ENCODE measurements at places on chromosomes 1 and 21. TPM values are rescaled to one million over a fixed set of nuclear protein-coding genes. Genes with fewer than 3 reads are reported as not detected.

DNA sequence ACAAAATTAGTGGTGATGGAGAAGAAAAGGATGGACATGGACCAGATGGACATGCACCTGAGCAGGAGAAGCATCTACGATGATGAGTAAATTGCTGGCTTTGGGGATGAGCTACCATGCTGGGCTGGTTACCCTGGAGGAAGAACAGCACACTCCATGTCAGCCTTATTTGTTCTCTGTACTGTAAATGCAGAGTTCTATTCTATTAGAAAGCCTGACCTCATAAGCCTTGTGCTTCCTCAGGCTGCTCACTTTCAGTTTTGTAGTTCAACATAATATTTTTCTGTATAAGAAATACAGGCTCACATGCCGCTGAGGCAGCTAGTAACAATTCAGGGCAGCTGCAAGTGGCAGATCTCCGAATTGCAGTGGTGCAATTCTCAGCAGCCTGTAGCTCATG, 249.6 kb downstream of the PLA2G4A start:
- no peak for DNase-seq

- DNase-seq: peak; percentile 5
These were observed 32.2 kb upstream of the CYP4X1 start for GRCh38 chr1:46991083-46991923.

GRCh38 chr1:208159555-208160258, 84.5 kb downstream of the PLXNA2 start:
- DNase-seq: peak; percentile 95

DNA sequence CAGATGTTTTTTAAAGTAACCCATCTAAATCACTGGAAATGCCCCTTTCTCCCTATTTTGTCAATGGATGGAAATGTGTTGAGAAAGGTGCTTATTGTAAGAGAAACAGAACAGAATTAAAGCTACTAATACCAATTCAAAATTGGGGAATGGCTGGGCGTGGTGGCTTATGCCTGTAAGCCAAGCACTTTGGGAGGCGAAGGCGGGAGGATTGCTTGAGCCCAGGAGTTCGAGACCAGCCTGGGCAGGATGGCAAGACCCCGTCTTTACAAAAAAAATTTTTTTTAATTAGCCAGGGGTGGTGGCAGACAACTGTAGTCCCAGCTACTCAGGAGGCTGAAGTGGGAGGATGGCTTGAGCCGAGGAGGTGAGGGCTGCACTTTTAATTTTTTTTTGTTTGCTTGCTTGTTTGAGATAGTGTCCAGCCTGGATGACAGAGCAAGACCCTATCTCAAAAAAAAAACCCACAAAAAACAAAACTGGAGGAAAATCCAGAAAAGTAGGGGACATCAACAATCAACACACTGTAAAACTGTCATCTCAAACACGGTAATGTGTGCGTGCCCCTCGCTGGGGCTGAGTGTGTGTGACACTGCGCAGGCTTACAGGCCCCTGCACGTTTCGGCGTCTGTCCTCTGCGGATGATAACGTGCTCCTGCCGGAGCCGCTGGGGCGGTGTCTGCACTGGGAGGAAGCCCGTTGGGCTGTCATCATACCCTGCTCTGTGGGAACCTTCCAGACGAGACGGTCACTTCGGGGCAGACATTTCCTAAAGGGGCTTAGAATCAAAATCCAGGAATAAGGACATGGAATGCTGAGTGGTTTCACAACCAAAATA, 11.6 kb upstream of the POFUT2 start:
- DNase-seq: peak; percentile 62

- DNase-seq: no peak
These were observed 9.7 kb upstream of the STIL start for GRCh38 chr1:47323599-47324031.

DNA sequence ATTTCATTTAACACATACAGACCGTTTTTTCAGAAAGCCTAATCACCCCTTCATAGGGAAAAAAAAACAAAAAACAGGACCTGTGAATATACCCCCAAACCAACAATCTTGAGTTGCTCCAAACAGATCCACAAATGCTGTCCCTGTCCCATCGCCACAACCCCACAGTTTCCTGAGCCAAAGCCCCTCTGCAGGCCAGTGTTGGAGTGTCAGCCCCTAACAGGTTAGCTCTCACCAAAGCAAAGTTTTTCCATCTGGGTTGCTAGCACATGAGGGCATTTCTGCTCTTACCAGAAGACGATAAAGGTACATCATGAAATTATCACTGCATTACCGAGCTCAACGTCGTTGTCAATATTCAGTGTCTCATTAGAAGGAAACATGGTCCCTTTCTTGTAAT, 40.8 kb downstream of the MCOLN2 start:
- no peak for DNase-seq

DNA sequence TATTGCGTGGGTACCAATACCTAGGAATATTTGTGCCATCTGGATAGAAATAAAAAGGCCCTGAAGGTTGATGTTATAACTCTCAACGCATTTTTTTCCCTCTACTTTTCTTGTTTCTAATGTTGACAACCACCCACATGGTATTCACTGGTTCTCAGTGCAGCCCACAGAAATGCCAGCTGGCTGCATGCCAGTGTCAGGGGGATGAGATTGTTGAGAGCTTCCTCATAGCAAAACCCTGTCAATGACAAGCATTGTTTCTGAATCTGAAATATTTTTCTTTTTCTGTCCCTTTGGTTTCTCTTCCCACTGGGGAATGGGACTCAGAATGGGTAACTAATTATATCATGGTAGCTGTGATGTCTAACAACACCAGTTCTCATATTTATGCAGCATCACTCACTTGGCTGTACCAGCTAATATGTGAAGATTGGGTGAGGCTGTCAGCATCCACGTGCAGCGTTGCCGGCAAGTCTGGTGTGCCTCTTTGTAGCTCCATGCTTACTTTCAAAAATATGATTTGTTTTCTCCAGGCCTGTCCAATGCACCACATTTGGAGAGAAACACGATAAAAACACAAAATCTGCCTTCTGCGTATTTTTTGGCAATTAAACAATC, 284.6 kb downstream of the PTBP2 start:
- peak; percentile 69 for DNase-seq

- no peak for DNase-seq
These were observed 33.4 kb upstream of the USH2A start for GRCh38 chr1:216456682-216457081.

DNA sequence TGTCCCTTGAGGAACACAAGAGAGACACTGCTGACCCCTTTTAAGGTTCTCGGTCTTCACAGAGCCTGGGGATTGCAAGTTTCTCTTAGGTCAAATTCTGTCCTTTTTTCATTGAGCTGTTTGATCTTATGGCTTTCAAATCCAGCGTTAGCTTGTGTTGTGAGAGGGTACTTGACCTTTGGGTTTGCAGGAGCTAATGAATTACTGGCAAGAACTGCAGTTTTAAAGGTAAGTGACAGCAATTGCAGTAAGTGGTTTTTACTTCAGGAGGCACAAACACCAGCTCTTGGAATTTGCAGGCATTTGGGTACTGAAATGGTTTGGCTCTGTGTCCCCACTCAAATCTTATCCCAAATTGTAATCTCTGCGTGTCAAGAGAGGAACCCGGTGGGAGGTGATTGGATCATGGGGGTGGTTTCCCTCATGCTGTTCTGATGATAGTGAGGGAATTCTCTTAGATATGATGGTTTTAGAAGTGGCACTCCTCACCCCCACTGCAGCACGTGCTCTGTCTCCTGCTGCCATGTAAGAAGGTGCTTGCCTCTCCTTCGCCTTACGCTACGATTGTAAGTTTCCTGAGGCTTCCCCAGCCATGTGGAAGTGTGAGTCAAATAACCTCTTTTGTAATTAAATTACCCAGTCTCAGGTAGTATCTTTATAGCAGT, 134.5 kb upstream of the LYPLAL1 start:
- DNase-seq: no peak

DNA sequence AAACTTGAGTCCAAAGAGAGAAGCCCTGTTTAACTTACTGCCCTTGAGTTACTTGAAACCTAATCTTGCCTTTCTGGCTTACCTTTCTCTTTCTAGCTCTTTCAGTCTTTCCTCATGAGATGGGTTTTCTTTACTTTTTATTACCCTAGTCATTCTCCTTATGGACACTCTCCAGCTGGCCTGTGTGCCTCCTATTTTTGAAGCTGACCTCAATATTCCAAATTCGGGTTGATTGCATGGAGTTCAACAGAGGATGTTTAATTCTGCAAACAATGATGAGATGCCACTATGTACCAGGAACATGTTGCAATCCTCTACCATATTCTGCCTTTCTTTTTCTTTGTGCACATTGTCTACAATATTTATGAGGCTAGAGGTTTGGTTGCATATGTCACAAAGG, 20.7 kb downstream of the DNAJC6 start:
- DNase-seq: no peak

- DNase-seq: no peak
These were observed 20.3 kb upstream of the TIAM1 start for GRCh38 chr21:31364253-31364945.

DNA sequence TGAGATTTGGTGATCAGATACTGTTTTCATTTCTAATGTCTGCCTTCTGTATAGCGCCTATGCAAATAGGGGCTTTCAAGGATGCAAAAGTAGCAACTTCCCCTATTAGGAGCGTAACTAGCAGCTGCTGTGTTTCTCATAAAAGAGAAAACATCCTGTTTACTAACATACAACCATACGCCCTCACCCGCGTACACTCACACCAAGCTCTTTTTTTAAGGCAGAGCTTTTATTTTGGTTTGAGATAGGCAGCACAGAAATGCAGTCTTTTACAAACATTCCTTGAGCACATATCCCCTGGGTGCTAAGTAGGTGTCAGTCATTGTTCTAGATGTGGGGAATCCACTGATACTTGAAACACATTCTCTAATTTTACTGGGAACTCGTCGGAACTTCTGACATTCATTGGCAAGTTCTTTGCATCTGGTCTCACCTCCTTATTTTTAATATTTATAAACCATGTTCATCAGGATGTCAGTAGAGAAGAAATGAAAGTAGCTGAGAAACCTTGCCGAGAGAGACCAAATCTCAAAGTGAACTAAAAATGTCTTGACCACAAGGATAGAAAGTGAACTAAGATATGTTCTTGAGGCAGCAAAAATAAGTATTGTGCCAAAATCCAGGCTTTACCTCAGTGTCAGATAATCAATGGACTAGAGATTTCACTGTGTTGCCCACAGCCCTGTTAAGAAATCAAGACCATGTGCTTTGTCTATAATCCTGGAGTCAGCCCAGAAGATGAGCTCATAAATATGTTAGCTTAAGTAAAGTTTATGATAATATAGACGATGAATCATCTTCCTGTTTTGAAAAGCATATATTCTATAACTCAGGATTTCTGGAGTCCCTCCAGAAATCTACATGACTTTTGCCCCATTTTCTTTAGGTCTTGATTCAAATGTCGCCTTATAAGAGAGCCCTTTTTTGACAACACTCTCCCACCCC, 350.9 kb downstream of the ST6GALNAC3 start:
- DNase-seq: peak; percentile 52

DNA sequence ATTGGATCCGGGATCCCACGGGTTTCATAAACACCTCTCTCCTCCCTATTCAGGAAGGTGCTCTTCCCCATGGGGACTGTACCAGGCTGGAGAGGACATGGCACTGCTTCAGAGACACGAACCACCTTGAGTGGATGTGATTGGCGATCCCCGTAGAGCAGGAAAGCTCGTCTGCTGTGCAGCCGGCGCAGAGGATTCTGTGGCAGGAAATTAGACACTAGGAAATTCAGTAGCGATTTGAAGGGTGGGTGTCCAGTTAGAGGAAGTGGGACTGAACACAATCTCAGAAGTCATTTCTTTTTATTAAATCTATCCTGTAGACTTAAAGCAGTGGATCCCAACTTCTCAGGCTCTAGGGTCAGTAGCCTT, 767 bp downstream of the PDIK1L start:
- no peak for DNase-seq

DNA sequence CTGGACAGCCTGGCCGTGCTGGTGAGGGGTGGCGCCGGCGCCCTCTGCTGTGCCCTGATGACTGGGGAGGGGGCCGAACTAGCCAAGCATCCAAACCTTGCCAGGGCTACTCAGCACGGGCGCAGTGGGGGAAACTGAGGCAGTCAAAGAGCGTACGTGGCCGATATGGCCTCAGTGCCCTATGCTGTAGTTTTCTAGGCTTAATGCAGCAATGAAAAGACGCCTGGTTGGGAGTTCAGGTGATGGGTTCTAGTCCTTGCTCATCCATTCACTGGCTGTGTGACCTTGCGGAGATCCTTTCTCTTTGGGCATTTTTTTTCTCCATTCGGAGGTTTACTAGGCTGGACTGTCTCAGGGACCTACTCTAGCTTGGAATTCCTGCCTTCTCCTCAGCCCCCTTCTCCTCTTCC, 822 bp downstream of the MTX1 start:
- DNase-seq: no peak

DNA sequence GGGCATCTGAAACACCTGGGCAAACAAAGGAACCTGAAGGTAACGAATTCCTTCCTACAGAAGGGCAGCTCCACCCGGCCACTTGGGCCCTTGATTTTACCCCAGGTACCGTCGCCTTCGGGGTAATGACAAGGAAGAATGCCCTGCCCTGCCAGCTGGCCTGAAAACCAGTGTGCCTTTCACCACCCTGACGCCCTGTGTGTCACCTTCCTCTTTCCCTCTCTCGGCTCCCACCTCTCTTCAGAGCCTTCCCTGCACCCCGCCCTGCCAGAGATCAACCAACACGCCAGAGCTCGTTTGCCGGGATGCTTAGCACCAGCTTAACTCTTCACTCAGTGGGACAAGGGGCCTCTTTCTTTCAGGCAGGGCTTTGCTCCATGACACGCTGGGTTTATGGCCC, 86.0 kb downstream of the SIM2 start:
- DNase-seq: peak; percentile 72

DNA sequence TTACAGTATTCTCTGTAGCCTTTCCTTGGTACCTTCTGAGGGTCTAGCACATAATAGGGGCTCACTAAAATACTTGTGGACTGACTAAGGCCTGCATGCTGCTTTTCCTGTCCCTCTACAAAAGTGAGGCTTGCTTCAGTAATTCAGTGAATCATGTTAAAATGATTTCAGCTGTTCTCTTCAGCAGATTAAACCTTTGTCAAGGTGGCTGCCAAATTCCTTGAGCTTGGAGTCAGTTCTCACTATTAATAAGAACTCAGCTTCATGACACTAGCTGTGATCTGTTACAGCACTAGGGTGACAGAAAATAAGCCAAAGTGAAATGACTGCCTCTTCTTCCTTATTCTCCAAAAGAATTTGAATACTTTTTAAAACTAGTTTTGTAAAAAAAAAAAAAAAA, 128.8 kb downstream of the KCNN3 start:
- peak; percentile 69 for DNase-seq

The GORAB gene
- total RNA-seq: 20.2 TPM

The RGS8 gene
- 0.10 TPM for total RNA-seq

The SPRR1B gene
- total RNA-seq: 1.3 TPM

The SLFNL1 gene
- 1.1 TPM for total RNA-seq

The GBP3 gene
- 9.1 TPM for total RNA-seq

The SDF4 gene
- total RNA-seq: 69.1 TPM

The CHAF1B gene
- 2.4 TPM for total RNA-seq

The C1orf94 gene
- not detected for total RNA-seq

The SLC1A7 gene
- not detected for total RNA-seq

The TGFB2 gene
- total RNA-seq: 40.1 TPM

The DNASE2B gene
- 2.1 TPM for total RNA-seq

The NKAIN1 gene
- 0.51 TPM for total RNA-seq

Data from tongue (tissue), 3 donors.